ENCODE measurements at places on chromosomes 5 and 9.

DNA sequence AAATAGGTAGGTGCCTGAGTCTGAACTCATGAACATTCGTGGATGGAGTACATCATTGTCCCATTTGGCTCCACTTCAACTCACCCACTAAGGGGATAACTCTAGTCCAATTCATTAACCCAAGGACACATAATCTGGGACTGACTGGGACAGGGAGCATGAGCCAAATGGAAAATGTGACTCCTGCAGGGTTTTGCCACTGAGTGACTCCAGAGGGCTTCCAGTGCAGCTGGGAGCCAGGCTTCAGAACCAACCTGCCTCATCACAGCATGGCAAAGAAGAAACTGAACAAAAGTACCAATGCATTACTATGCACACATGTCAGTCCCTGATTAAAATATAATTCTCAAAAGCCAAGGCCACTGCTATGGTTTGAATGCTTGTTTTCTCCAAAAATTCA lies 159.7 kb upstream of the SNX2 start:
- no peak for DNase-seq

DNA sequence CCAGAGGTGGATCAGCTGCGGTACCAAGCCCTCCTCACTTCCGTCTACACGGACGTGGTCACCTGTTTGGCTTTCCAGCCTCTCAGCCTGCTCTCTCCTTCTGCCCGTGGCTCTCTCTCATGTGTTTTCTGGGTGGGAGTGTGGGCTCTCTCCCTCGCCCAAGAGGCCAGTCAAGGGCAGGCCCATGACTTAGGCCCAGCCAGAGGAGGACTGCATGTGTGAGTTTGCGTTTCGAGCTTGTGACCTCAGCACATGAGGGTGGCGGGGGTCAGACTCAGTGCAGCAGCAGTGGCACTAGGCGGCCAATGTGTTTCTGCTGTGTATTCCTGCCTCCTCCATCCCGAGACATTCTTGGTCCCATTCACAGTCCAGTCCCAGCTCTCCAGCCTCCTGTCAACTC lies 82.5 kb upstream of the SMIM23 start:
- DNase-seq = no peak

DNA sequence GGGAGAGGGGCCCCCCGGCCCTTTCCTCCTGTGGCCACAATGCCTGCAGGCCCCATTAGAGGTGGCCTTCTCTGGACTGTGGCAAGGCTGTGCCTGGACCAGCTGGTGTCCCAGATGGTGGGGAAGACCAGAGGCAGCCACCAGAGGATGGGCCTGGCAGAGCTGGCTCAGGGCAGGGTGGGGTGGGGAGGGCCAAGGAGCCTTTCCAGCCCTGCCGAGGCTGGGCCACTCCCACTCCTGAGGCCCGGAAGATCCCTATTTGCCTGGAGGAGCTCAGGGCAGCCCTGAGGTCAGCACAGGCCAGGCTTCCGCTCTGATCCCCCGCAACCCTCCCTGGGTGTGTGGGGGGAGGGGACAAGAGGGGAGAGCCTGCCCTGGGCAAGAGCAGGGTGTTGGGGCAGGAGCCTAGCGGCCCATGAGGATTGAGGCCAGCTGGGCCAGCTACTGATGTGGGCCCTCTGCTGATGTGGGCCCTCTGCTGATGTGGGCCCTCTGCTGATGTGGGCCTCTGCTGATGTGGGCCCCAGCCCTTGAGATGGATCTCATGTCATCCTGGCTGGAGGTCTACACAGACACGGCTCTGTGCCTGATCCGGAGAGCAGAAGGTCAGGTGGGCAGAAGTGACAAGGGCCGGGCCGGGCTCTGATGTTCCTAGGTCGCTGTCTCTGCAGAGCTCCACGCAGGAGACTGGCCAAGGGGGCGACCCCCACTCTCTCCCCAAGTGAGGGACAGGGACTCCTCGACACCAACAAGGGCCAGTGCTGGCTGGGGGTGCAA lies 6.0 kb downstream of the MRPS2 start:
- no peak for DNase-seq

GRCh38 chr5:180599590-180599914 lies 8.3 kb upstream of the SCGB3A1 start:
- no peak for DNase-seq

GRCh38 chr5:173258466-173258865 lies 23.5 kb upstream of the NKX2-5 start:
- DNase-seq = no peak

DNA sequence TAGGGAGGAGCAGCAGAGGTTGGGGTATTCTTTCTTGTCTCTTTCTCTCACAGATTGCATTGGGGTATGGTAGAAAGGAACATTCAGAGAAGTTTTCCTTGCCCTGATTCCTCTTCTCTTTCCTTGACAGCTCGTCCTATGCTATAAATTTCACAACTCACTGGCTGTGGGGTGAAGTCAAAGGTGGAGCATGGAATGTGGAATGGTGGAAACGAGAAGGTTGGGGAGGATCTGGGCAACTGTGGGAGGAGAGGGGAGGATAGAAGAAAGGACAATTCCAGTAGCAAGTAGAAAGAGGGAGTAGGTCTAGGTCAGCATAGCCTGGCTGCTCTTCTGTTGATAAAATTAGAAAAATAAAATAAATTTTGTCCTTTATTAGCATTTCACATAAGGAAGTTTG lies 39.0 kb upstream of the POC5 start:
- DNase-seq = no peak

GRCh38 chr5:171872666-171873065 lies 87.0 kb downstream of the SMIM23 start:
- no peak for DNase-seq

GRCh38 chr5:33411498-33411897 lies 29.3 kb upstream of the TARS1 start:
- DNase-seq = no peak

GRCh38 chr5:157993986-157994691 lies 135.2 kb upstream of the CLINT1 start:
- DNase-seq = no peak

GRCh38 chr9:124870723-124871122 lies 8.8 kb downstream of the ARPC5L start:
- DNase-seq = no peak

DNA sequence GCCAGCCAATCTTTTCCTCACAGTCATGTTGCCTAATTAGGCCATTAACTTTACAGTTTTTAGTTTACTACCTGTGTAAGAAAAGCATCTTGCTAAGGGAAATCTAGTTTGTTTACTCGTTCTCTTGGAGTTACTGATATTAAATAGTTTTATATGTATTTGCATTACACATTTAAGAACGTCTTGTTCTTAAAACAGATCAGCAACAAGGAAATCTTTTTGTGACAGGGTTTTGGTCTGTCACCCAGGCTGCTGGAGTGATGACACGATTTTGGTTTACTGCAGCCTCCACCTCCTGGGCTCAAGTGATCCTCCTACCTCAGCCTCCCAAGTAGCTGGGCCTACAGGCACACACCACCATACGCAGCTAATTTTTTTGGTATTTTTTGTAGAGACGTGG lies 29.2 kb upstream of the MSH3 start:
- no peak for DNase-seq

GRCh38 chr5:157511651-157512644 lies 51.9 kb downstream of the NIPAL4 start:
- DNase-seq = no peak

GRCh38 chr9:38394416-38394815 lies 1.9 kb downstream of the ALDH1B1 start:
- no peak for DNase-seq

- DNase-seq = no peak
Measured at GRCh38 chr9:113976915-113977314, 100.8 kb downstream of the ZNF618 start.

- DNase-seq = no peak
Measured at GRCh38 chr5:1152156-1152555, 40.3 kb upstream of the SLC12A7 start.

GRCh38 chr5:82388181-82388580 lies 110.0 kb upstream of the RPS23 start:
- DNase-seq = no peak

GRCh38 chr5:143559586-143560109 lies 156.2 kb upstream of the NR3C1 start:
- DNase-seq = no peak

- DNase-seq = no peak
Measured at GRCh38 chr5:6736524-6737042, 23.4 kb downstream of the TENT4A start.

DNA sequence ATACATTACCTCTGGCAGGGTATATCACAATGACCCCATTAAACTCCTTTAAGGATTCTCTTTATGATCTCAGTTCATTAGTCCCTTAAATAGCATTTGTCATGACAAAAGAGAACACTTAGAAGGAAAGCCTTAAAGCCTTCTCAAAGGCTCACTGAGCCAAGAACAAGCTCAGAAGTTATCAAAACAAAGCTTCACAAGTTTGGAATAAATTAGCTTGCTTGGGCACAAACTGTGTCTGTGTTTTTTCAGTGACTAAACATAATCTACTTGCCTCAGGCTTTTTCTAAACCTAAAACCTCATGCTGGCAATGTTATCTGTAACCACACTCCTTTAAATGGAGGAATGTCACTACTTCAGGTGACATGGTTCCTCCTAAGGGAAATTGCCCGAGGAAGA lies 1114.9 kb upstream of the C9orf72 start:
- no peak for DNase-seq

- DNase-seq = no peak
Measured at GRCh38 chr5:26666371-26666770, 372.0 kb downstream of the CDH9 start.

DNA sequence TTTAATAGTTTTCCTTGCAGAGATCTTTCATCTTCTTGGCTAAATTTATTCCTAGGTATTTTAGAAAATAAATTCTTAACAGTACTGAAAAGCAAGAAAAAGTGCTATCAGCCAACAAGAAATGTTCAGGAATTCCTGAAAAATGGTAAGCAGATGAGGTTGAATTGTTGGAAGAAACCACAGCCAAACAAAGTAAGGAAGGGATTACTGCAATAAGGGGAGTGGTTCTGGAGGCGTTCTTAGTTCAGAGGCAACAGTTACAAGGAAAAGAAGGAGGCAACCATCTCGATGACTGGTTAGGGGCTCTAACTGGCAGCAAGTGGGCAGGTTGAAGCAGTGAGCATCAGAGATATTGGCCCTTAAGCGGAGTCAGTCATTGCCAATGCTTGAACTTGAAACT lies 12.8 kb upstream of the OR13J1 start:
- no peak for DNase-seq

DNA sequence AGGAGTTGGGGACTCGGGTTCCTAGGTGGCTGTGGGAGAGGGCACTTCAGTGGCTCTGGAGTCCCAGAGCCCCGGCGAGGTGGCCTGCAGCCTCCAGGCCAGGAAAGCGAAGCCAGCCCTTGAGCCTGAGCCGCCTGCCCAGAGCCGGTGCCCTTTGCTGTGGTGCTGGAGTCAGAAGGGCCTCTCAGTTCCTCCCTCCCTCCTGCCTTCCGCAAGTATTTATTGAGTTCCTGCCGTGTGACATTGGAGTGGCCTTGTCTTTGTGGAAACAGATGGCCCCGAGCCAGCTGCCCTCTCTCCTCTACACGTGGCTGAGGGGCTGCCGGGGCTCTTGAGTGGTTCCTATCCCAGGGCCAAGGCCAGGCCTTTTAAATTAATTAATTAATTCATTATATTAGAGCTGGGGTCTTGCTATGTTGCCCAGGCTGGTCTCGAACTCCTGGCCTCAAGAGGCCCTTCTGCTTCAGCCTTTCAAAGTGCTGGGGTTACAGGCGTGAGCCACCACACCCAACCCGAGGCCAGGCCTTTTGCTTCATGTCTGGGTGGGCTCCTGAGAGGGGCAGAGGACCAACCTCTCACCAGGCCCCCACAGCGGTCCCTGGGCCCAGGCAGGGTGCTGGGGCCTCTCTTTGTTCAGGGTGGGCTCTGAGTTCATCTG lies 45.6 kb upstream of the IER5L start:
- no peak for DNase-seq

- no peak for DNase-seq
Measured at GRCh38 chr9:123863164-123863855, 66.6 kb downstream of the DENND1A start.

DNA sequence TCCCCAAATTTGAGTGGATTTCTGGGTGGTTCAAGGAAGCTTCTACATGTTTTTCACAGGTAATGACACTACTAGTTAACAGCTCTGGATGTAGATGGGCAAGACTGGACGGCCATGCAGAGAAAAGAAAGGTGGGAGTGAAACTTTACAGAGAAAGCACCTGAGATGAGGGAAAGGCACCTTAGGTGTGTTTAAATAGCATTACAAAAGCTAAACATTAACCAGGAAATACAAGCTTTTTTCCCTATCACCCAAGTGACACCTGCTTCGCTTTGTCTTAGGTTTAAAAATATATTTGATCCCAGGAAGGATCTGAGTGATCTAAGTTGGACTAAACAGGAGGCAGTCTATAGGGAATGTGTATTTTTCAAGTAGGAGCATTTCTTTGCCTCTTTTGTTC lies 8.3 kb downstream of the C9orf152 start:
- DNase-seq = no peak

DNA sequence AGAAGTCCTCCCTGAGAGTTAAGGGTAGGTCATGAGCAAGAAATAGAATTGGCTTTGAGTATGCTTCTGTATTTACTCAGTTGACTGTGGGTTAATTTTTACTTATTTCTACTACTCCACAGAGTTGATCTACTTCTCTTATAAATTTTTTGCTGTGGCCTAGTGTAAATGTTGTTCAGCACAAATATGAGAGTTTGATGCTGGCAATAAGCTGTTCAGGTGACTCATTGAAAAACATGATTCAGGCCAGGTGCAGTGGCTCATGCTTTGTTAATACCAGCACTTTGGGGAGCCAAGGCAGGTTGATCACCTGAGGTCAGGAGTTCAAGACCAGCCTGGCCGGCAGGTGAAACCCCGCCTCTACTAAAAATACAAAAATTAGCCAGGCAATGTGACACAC lies 4.5 kb upstream of the CDK7 start:
- no peak for DNase-seq

- DNase-seq = no peak
Measured at GRCh38 chr5:109848130-109848529, 158.4 kb downstream of the MAN2A1 start.

DNA sequence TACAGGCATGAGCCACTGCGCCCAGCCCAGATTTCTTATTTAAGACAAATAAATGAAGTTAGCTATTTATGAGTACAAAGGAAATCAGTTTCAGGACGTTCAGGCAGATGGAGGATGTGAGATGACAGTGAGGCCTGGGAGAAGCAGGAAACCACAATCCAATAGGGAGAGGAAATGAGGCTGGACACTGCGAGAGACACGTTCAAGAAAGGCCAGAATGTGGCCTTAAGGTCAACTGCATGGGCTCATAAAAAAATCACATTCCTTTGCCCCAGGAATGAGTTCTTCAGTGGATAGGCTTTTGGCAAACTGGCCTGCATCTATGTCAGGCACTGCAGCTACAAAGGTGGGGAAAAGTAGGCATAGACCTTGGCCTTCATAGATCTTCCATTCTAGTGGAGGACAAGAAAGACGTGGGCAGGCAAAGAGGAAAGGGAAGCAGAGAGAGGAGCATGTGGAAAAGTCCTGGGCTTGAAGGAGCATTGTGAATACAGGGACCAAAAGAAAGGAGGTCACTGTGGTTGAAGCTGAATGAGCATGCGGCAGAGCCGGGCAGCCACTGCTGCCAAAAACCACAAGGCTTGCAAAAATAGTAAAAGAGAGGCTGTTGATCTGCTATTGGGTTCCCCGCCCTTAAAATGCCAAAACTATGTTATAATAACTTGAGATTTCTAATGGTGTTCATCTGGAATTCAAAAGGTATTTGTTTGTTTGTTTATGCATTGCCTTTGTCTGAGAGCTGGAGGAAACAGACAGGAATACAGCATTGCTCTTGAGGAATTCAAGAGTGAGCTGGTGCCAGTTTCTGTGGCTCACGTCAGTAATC lies 133.0 kb downstream of the GNA14 start:
- DNase-seq = no peak
